ENCODE measurements at places on chromosomes 5 and 9.

DNA sequence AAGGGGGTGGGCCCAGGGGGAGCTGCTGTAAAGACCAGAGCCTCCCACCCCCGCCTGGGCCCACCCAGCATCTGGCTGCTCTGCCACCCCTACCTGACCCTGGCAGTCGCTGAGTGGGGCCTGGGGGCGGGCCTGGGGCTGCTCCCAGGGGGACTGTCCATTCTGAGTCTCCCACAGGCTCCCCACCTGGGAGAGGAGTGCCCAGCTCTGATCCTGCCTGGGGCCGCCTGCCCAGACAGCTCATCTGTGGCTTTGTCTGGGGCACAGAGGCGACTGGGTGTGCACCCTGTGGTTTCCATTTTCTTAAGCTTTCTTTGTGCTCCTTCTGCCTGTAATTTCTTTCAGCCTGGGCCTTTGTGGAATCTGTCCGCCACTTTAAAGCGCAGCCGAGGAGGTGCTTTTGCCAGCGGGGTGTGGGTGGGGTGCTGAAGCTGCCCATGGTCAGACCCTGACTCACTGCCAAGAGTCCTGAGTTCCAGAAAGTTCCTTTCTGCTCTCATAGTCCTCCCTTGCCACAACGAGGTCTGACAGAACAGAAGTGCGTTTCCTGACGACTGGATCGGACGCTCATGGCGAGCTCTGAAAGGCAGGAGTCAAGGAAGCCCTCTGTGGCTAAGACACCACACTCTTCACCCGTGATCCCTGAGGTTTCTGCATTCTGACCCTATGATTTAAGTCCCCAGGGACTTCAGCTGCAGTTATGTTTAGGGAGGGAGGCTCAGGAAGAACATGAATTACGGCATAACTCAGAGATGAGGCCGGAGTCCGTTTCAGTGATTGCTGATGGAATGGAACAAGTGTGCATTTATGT, 225.0 kb downstream of the FANCC start:
- no peak for DNase-seq

GRCh38 chr5:169763376-169764017, 126.4 kb downstream of the DOCK2 start:
- no peak for DNase-seq

DNA sequence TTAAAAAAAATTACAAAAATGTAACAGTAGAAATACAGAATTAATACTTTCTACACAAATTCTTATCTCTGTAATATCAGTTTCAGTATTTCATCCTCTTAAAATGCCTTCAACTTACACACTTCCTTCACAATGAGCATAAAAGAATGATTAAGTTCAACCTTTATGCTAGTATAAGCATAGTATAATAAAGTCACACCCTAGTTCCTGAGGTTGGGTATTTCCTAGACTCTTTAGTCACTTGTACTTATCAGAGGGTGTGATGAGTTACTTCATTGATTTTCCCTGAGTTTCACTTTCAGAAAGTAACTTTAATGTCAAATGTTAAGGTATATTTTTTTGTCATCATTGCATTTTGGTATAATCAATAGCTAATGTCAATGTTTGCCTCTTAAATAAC, 302.4 kb downstream of the PDE4D start:
- DNase-seq, result no peak

- DNase-seq, result peak; percentile 17
Observed at GRCh38 chr9:88005240-88005639, 30.9 kb upstream of the CDK20 start.

- DNase-seq, result no peak
Observed at GRCh38 chr9:113656771-113657670, 193.5 kb downstream of the RGS3 start.

- DNase-seq, result no peak
Observed at GRCh38 chr5:10653043-10653442, 89.2 kb downstream of the ANKRD33B start.

DNA sequence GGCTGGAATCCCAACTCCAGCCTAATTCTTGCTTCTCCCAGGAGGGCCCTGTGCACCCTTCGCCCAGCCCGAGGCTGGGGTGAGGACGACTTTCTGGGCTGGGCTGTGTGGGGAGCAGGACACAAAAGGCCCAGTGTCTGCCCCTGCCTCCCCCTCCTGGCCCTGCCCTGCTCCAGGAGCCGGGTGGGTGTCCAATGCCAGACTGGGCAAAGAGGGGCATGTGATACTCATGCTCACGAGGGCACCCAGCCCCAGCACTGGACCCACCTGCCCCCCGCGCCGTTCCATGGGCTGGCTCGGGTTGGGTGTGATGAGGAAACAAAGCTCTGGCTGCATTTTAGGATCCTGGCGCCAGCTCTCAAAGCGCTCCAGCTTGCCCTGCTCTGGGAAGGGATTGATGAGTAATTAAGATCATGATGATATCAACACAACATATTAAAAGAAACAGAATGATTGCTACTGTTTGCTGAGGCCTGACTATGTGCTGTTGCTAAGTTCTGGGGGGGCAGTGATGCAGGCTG, 30.7 kb downstream of the LHX2 start:
- no peak for DNase-seq

DNA sequence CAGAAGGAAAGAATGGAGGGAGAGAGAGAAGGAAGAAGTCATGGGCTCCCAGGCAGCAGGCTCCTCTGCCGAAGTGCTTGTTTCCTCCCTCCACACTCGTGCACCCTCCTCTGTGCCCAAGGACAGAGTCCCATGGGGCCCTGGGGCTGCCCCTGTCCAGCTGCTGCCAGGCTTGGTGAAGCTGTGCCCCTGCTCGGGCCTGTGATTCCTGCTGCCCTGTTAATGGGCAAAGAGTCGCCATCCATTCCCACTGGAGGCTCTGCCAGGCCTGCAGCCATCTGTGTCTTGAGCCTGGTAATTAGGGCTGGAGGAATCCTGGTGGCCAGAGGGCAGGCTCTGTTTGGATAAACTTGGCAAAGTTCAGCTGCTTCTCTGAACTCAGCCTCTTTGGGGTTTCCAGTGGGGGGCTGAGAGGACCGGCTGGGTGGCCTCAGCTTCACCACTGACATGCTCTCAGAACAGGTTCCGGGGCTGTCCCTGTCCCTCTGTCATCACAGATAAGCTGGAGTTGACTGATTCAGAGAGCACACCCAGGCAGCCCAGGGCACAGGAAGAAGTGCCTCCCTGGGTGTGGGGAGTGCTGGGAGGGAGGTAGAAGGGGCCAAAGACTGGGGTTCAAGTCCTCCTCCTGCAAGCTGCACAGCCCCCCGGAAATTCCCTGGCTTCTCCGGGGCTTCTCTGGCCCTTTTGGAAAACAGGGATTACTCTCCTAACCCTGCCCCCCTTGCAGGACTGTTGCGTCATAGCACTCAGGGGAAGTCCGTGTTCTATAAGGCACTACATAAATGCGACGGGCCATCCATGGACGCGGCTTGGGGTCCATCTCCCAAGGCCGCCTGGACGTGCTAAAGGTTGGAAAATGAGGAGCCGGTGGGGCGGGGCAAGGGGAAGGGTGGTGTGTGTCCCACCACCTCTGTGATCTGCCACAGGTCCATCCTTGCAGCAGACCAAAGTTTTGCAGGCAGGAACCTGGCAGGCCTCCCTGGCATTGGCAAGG, 154.8 kb downstream of the PAX5 start:
- DNase-seq, result no peak

- DNase-seq, result no peak
Observed at GRCh38 chr5:141040093-141040770, 10.9 kb upstream of the PCDHB1 start.

DNA sequence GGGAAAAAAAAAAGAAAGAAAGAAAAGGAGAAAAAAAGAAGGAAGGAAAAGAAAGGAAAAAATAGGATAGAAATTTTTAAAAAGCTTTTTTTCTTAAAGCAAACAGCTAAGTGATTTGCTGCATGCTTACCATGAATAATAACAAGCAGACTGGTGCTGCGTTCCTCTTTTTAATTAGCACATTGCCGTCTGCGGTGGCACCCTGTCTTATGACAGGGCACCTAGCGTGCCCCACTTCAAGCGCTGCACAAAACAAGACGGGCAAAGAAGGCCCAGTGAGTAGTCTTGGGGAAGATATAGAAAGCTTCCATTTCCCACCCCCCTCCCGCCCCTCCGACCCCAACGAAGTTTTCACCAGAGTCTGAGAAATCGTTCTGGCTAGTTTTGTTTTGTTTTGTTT, 513.9 kb downstream of the ZNF608 start:
- no peak for DNase-seq

GRCh38 chr9:14099737-14100136, 214.2 kb downstream of the NFIB start:
- no peak for DNase-seq

DNA sequence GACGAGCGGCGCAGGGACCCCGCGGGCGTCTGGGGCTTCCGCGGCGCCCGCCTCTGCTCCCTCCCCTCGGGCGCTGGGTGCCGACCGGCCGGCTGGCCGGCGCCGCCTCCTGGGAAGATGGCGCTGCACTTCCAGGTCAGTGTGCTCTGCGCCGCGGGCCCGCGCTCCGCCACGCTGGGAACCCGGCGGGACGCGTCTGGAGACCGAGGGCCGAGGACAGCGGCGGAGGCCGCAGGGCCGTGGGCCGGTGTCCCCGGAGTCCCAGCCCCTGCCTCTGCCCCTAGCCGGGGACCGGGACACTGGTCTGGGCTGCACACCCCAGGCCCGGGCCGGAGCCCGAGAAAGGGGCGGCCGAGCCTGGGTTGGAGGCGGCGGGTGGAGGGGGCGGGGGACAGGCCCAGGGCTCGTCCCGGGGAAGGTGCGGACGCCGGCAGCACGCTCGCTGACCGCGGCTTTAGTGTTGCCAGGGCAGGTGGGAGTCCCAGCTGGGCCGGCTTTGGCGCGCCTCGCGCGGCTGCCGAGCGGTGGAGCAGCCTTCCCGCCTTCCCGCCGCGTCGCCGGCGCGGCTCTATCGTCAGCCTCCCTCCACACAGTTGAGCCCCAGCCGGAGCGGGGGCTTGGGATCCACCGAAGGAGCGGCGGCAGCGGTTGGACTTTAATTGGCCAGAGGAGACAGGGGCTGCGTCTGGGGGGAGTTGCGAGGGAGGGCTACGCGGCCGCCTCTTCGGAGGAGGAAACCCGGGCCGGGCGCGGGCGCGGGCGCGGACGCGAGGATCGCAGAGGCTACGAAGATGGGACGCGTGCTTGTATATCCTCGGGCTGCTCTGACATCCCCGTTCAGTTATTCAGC, at the start of gene RANBP17:
TSS of gene RANBP17 (plus strand) at position 102 of the 850 bp plus-strand sequence.
- no peak for DNase-seq

GRCh38 chr5:123147741-123148140, 58.7 kb downstream of the PRDM6 start:
- DNase-seq, result no peak

GRCh38 chr5:9125852-9126251, 420.0 kb downstream of the SEMA5A start:
- no peak for DNase-seq

DNA sequence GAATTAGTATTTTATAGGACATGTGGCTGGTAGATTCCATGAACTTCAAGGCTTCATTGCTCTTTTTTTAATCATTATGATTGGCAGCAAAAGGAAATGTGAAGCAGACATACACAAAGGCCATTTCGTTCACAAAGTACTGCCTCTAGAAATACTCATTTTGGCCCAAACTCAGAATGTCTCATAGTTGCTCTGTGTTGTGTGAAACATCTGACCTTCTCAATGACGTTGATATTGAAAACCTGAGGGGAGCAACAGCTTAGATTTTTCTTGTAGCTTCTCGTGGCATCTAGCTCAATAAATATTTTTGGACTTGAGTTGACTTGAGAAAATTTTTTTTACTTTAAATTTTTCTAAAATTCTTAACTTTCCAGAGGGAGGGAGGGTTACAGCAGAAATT, 12.4 kb downstream of the KCNV2 start:
- no peak for DNase-seq

DNA sequence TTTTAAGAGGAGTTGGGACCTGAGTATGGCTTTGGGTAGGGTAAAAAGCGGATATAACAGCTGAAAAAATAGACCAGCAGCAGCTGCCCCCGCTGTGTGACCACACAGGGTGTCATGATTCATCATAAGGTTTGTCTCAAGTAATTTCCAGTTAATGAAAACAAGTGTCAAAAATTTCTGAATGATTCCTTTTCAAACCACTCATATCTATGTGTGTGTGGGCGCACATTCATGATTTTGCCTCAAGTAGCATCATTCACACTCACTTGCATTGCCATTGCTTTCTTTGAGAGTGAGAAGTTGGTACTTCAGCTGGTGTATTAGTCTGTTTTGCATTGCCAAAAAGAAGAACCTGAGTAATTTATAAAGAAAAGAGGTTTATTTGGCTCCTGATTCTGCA, 12.1 kb upstream of the TNFAIP8 start:
- no peak for DNase-seq

DNA sequence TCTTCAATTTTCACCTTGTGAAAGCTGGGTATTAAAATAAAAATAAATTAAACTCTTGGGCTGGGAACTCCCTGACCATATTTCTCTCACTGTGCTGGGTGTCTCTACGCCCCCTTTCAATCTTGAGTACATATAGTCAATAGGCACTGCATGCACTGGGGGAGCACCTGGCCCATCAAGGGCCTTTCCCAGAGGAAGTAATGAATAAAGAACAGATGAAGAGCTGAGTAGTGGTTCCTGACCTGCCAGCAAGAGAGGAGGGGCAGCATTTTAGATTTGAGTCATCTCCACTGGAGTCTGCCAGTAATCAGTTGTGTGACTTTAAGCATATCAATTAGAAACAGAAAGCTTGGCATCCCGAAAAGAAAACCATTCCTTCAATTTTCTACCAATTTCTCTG, 6.2 kb downstream of the MAPKAP1 start:
- no peak for DNase-seq

DNA sequence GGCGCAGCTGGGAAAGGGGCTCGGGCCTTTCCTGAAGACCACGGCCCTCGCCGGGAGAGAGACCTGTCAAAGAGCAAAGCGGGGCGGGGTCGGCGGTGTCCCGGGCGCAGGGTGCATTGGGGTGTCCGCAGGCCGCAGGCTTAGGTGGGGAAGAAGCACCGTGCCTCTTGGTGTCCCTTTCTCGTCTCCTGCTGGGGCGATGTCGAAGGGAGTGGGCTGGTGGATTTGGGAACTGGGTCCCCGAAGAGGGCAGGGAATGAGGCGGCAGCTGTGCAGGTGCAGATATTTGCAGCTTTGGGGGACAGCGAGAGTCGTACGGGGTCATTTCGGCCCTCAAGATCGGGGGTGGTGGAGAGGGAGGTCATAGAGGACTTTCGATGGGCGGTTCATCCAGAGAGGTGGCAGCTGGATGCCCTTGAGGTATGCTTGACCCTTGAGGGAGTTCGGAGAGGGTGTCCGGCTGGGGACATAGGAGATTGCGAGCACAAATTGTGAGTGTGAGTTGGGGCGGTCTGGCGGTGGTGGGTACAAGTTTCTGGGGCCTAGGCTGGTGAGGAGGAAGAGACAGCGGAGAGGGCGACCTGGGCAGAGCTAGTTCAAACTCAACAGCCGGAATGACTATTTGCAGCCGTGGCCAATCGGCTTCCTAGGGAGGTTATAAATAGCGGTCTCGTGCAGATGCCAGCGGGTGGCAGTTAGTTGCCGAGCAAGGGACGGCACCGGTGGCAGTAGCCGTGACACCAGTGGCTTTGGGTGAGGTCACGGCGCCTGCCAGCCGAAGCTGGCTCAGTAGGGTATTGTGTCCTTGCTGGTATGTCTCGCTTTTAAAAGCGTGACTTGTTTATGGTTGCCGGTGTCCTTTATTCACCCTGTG, 601 bp downstream of the NNT start:
- peak; percentile 16 for DNase-seq

- no peak for DNase-seq
Observed at GRCh38 chr5:149237662-149238061, 34.0 kb upstream of the AFAP1L1 start.
